Activated naive CD8-positive, alpha-beta T cell treated with anti-CD3 and anti-CD28 coated beads, Interleukin-2, amount 10 ng/mL, durations not matched to agents 7 days and 5 days (primary cell): ENCODE measurements at places on chromosomes 6 and 20. TPM values are rescaled to one million over a fixed set of nuclear protein-coding genes. Genes with fewer than 3 reads are reported as not detected.

GRCh38 chr6:35449287-35449881, 2.8 kb upstream of the FANCE start:
- no peak for DNase-seq

- DNase-seq, result no peak
Measured at GRCh38 chr6:28979679-28980078, 25.4 kb downstream of the ZNF311 start.

GRCh38 chr6:41614715-41615114, 23.6 kb upstream of the MDFI start:
- DNase-seq, result no peak

DNA sequence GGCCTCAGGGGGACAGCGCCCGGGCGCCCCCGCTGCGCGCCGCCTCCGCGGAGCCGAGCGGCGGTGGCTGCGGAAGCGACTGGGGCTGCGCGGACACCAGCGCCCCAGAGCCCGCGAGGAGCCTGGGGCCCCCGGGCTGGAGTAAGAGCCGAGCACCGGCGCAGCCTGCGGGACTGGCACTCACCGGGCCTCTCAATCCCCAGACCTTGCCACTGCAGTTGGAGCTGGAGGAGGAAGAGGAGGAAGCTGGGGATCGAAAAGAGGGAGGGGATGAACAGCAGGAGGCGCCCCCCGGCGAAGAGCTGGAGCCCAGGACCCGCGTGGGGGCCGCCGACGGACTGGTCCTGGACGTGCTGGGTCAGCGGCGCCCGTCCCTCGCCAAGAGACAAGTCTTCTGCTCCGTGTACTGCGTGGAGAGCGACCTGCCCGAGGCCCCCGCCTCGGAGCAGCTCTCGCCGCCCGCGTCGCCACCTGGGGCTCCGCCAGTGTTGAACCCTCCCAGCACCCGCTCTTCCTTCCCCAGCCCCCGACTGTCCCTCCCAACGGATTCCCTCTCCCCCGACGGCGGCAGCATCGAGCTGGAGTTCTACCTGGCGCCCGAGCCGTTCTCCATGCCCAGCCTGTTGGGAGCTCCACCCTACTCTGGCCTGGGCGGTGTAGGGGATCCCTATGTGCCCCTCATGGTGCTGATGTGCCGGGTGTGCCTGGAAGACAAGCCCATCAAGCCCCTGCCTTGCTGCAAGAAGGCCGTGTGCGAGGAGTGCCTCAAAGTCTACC, 590 bp downstream of the RNF217 start:
- DNase-seq, result peak; percentile 40

DNA sequence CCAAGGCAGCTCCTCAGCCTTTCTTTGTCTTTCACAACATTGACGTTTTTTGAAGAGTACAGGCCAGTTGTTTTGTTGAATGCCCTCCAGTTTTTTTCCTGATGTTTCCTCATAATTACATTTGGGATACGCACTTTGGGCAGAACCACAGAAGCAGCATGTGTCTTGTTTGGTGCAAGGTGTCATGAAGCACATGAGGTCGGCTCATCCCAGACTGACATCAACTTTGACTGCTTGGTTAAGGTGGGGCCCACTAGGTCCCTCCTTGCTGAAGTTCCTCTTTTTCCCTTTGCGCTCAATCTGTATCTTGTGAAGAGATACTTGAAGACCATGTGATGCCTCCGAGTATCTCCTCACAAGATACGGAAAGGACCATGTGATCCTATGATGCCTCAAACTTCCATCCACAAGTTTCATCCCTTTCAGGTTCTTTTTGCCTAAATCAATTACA, 10.5 kb downstream of the SNAI1 start:
- DNase-seq, result no peak

DNA sequence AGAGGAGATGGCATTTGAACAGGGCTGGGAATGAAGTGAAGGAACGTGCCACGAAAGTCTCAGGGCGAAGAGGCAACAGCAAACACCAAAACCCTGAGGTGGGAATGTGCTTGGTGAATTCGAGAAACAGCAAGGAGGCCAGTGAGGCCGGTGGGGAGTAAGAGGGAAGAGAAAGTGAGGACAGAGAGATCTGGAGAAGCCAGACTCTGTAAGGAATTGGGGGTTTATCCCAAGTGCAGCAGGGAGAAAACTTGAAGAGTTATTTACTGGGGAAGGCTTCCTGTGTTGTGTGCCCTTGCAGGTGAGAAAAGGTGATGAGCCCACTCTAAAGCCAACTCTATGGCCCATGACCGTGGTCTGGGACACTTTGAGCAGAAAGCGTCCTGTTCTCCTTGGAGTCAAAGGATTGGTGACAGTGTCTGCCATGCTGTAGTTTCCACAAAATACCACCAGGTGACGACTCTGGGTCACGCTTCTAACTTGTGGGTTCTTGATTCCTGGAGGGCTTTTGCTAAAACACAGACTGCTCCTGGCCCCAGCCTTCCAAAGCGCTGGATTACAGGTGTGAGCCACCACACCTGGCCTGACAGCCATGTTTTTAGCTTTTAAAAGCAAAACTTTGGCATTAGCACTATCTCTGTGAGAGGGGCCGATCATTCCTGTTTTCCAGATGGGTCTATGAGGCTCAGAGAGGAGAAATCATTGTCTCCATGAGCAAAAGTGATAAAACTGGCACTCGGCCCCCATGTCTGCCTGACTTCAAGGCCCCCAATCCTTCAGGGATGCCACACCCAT, 18.0 kb upstream of the CSNK2A1 start:
- DNase-seq, result peak; percentile 41

GRCh38 chr6:148193063-148193680, 149.5 kb upstream of the SASH1 start:
- no peak for DNase-seq

DNA sequence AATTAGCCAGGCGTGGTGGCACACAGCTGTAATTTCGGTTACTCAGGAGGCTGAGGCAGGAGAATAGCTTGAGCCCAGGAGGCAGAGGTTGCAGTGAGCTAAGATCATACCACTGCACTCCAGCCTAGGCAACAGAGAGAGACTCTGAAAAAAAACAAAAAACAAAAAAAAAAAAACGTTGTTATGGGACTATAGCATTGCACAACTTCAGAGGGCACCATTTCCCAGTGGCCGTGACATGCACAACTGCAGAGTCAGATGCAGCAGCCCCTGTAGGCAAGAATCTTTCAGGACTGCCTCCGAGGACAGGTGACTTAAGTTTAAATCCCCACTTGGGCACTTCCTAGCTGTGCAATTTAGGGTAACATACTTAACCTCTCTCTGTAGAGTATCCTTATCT, 64.0 kb downstream of the ZNF217 start:
- DNase-seq, result no peak

- DNase-seq, result no peak
Measured at GRCh38 chr20:5511082-5511481, 194.3 kb upstream of the PROKR2 start.

Gene LPA
- not detected for total RNA-seq

Gene TSPO2
- not detected for total RNA-seq

Gene GID8
- 42.1 TPM for total RNA-seq
